Ecto neural progenitor cell (in vitro differentiated cells): ENCODE measurements at places on chromosomes 7 and 10.

- no peak for DNase-seq
Measured at GRCh38 chr10:91566115-91566514, 66.8 kb downstream of the PPP1R3C start.

DNA sequence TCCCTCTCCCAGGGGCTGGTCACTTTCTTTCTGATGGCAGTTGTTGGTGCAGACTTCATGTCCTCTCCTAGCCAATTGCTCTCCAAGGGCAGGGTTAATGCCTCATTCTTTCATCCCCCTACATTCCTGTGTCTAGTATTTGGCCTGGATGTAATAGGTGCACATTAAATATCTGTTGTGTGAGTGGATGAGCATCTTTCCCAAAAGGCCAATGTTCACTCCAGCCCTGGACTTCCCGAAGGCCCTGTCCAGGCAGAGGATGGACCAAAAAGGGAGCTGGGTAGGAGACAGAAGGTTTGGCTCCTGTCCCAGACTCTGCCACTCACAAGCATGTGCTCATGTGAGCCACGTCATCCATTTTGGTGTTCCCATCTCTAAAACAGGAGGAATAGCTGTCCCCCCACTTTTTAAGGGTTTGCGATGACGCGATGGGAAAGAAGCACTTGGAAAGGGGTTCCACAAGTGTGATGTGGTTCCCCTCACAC lies 47.5 kb downstream of the RGS10 start:
- DNase-seq = no peak

GRCh38 chr7:143372070-143372469 lies 9.1 kb upstream of the ZYX start:
- no peak for DNase-seq

GRCh38 chr10:6885284-6885683 lies 305.2 kb upstream of the PRKCQ start:
- no peak for DNase-seq

DNA sequence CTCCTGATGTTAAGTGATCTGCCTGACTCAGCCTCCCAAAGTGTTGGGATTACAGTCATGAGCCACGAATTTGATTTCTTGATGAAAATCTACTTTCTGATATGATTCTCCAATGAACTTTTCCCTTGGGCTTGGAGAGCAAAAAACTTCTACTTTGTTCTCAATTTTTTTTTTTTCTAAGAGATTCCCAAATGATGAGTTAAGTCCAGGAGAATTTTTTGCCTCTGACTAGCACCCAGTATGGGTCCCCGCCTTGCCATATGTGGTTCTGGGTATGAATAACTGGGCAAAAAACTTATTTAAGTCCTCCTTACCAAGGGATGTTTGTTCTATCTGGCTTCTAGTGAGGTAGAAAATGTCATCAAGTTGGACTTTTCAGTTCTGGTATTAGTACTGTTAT lies 147.9 kb upstream of the LYZL1 start:
- DNase-seq = no peak

DNA sequence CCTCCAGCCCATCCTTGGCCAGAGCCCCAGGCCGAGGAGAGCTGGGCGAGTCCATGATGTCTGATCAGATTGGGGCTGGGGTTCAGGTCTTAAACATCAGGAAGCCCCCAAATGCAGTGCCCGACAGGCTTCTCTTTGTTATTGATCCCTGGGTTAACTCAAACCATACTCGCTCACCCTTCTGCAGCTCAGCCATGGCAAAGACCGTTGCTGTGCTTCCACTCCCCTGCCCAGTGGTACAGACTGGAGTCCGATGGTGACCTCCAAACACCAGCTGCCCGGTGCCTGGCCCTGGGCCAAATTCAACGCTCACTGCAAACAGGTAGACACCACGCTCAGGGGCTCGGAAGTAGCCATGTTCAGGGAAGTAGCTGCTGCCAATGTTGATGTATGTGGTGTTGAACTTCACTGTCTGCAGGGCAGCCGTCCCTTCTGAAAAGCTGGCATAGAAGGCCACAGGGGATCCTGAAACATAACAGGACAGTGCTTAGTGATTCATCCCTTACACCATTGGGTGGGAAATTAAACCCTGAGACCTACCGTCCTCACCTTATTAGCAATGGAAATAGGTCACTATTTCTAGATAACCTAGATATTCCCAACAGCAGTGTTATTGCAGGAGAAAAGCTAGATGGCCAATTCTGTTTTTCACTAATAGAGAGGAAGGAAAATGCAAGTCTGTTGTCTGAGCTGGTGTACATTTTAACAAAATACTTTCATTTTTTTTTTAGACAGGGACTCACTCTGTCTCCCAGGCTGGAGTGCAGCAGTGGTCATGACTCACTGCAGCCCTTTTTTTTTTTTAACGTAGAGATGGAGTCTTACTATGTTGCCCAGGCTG lies 20.5 kb downstream of the MMRN2 start:
- no peak for DNase-seq

GRCh38 chr10:63836666-63837442 lies 315.7 kb downstream of the REEP3 start:
- DNase-seq = no peak

- DNase-seq = peak; percentile 49
Measured at GRCh38 chr10:88114368-88114767, 250.9 kb downstream of the PTEN start.

GRCh38 chr7:143416565-143417149 lies 8.0 kb upstream of the EPHA1 start:
- DNase-seq = no peak

DNA sequence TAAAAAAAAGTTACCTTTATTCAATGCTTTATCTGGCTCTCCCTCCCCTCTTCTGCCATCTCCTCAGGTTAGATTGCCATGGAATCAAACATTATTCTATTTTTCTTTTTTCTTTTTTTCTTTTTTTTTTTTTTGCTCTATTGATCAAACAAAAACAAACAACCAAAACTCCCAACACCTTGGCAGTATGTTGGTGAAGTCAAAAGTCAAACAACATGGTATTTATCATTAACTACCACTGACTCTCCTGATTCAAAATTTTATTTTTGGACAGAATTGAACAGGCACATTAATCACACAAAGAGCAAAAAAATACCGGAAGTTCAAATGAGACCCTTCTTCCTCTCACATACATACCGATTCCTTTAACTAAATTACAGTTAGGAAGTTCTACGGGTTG lies 6.4 kb downstream of the PON1 start:
- DNase-seq = no peak

DNA sequence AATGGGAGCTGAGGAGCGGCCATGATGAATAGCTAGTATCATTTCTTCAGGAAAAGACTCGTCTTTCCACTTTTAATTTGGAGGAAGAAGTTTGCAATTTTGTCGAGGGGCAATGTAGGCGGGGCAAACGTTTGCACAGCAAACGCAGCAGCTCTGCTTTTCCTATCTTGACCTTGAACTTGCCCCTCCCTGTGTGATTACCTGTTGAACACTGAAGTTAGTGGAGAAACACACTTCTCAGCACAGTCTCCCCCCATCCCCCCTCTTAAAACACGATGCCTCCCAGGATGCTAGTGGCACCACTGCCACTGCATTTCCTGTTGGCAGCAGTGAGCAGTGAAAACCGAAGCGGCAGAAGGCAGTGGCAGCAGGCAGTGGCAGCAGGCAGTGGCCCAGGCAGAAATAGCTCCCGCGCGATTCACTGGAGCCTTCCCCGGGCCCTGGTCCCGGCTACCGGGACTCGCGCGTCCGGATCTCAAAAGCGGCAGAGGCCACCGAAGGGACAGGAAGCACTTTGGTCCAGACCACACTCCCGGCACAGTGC lies at the start of gene EPDR1:
Gene EPDR1 (plus strand): TSS at position 336 of the 544 bp plus-strand sequence. CDS start 300 bp downstream, outside the sequence.
- DNase-seq = no peak

- DNase-seq = no peak
Measured at GRCh38 chr10:52906046-52906445, 133.5 kb upstream of the MBL2 start.

GRCh38 chr10:16745061-16745460 lies 72.2 kb downstream of the RSU1 start:
- DNase-seq = no peak

DNA sequence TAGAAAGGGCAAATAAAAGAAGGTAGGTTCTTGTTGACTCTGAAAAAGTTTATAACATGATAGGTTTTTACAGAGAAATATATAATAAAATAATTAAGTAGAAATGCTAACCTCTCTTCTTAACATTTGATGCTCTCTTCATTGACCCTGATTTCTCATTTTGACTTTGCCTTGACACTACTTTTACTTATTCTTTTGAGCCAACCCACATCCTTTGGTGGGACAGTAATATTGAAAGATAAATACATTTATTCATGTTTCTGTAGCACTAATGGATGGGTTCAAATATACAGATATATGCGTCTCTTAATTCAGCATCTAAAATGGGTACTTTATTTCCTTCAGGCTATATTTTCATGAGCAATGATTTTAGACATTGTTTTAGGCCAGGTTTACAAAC lies 34.4 kb downstream of the DDC start:
- DNase-seq = no peak

GRCh38 chr10:45319702-45320101 lies 4.3 kb upstream of the OR13A1 start:
- no peak for DNase-seq

- DNase-seq = no peak
Measured at GRCh38 chr7:124649397-124650014, 116.1 kb downstream of the GPR37 start.

- no peak for DNase-seq
Measured at GRCh38 chr7:108838198-108838597, 268.5 kb downstream of the DNAJB9 start.

GRCh38 chr10:18290651-18291313 lies 150.6 kb downstream of the CACNB2 start:
- no peak for DNase-seq

- no peak for DNase-seq
Measured at GRCh38 chr7:22317632-22318031, 39.3 kb downstream of the RAPGEF5 start.

- no peak for DNase-seq
Measured at GRCh38 chr7:25619381-25619780, 391.1 kb upstream of the NPVF start.
